ENCODE measurements at places on chromosomes 13 and 19. TPM values are rescaled to one million over a fixed set of nuclear protein-coding genes. Genes with fewer than 3 reads are reported as not detected.
A peak's percentile ranks its signal among the peaks of the same experiment; 100 is the strongest.

GRCh38 chr19:16066611-16067104, 9.6 kb upstream of the TPM4 start:
- peak; percentile 49 for DNase-seq
- H3K27ac ChIP-seq = peak overlapping the region; percentile 0
- peaks cover 37% of the 10 kb centered on the region for H3K4me1 ChIP-seq
- no peaks in the 10 kb centered on the region for H3K27me3 ChIP-seq
- no peak overlapping the region for H3K4me3 ChIP-seq

The RNASEH2A gene
- total RNA-seq = 29.6 TPM

- DNase-seq = no peak
- peaks cover 6% of the 10 kb centered on the region for H3K27me3 ChIP-seq
- no peaks in the 10 kb centered on the region for H3K4me1 ChIP-seq
- H3K4me3 ChIP-seq = no peak overlapping the region
- H3K36me3 ChIP-seq = no peaks in the 10 kb centered on the region
- H3K27ac ChIP-seq = no peak overlapping the region
Measured at GRCh38 chr13:25717666-25718197, 334.1 kb downstream of the SHISA2 start.

GRCh38 chr13:49444524-49445395, 686 bp downstream of the SETDB2 start:
- H3K4me1 ChIP-seq = peaks cover 64% of the 10 kb centered on the region
- peak overlapping the region; percentile 98 for H3K27ac ChIP-seq
- DNase-seq = peak; percentile 32
- peaks cover 2% of the 10 kb centered on the region for H3K36me3 ChIP-seq

- no peaks in the 10 kb centered on the region for H3K36me3 ChIP-seq
- H3K27ac ChIP-seq = peak overlapping the region; percentile 76
- H3K4me1 ChIP-seq = peaks cover 27% of the 10 kb centered on the region
- peak overlapping the region; percentile 87 for H3K4me3 ChIP-seq
- H3K27me3 ChIP-seq = no peaks in the 10 kb centered on the region
Measured at GRCh38 chr19:32404933-32405430, 588 bp upstream of the DPY19L3 start.

- no peak for DNase-seq
- H3K36me3 ChIP-seq = no peaks in the 10 kb centered on the region
- H3K27ac ChIP-seq = peak overlapping the region; percentile 20
- H3K4me1 ChIP-seq = peaks cover 74% of the 10 kb centered on the region
Measured at GRCh38 chr19:18484992-18485391, 36.9 kb downstream of the ELL start.

The ZNF579 gene
- 9.4 TPM for total RNA-seq

GRCh38 chr13:106464076-106464475, 71.4 kb downstream of the EFNB2 start:
- peaks cover 8% of the 10 kb centered on the region for H3K27me3 ChIP-seq
- H3K27ac ChIP-seq = no peak overlapping the region
- no peak overlapping the region for H3K4me3 ChIP-seq
- no peak for DNase-seq

The KLK14 gene
- total RNA-seq = 0.69 TPM

- DNase-seq = no peak
- H3K27me3 ChIP-seq = no peaks in the 10 kb centered on the region
- no peaks in the 10 kb centered on the region for H3K36me3 ChIP-seq
- no peak overlapping the region for H3K4me3 ChIP-seq
Measured at GRCh38 chr13:92054389-92054788, 656.0 kb downstream of the GPC5 start.

The MAST1 gene
- total RNA-seq = 6.0 TPM

DNA sequence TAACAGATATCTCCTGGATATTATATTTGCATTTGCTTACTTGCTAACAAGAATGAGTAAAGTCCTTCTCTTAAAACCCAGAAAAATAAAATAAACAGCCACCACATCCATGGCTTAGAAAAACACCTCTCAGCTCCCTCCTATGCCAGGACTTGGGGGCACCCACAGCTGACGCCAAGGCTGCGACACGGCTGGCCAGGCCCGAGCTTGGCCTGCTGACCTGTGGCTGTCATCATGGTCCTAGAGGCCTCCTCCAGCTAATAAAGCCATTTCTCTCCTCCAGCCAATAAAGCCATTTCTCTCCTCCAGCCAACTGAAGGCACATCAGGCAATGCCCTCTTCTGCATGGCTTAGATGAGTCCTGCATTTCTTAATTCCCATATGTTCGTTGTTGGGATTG, 20.9 kb downstream of the C19orf12 start:
- peaks cover 15% of the 10 kb centered on the region for H3K36me3 ChIP-seq
- no peak overlapping the region for H3K27ac ChIP-seq
- H3K27me3 ChIP-seq = no peaks in the 10 kb centered on the region
- DNase-seq = no peak
- no peak overlapping the region for H3K4me3 ChIP-seq

The PLPP2 gene
- 2.7 TPM for total RNA-seq

- H3K27ac ChIP-seq = peak overlapping the region; percentile 95
- peak; percentile 83 for DNase-seq
- peaks cover 9% of the 10 kb centered on the region for H3K36me3 ChIP-seq
- no peaks in the 10 kb centered on the region for H3K27me3 ChIP-seq
- H3K4me3 ChIP-seq = peak overlapping the region; percentile 93
- H3K4me1 ChIP-seq = peaks cover 54% of the 10 kb centered on the region
Measured at GRCh38 chr19:49475995-49476880, 2.2 kb downstream of the FLT3LG start.

DNA sequence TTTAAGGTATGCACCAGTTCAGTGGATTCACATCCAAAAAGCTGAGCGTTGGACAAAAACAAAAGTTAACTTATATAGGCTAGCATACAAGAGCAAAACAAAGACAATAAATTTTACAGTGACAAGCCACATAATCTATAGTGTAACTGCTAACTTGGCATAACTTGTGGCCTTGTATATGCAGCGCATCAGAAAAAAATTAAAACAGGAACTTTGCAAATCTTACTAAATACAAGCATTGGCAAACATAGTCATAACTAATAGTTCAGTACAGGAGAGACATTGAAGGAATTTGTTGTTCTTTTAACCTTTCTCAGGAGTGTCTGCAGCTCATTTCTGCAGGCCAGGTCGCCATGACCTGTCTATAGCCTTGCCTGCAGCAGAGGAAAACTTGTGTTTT, 54.6 kb downstream of the OR10H4 start:
- H3K27ac ChIP-seq = no peak overlapping the region
- H3K4me1 ChIP-seq = peaks cover 31% of the 10 kb centered on the region
- H3K4me3 ChIP-seq = no peak overlapping the region
- no peaks in the 10 kb centered on the region for H3K27me3 ChIP-seq
- no peak for DNase-seq
- no peaks in the 10 kb centered on the region for H3K36me3 ChIP-seq

The CBY2 gene
- 0.32 TPM for total RNA-seq

DNA sequence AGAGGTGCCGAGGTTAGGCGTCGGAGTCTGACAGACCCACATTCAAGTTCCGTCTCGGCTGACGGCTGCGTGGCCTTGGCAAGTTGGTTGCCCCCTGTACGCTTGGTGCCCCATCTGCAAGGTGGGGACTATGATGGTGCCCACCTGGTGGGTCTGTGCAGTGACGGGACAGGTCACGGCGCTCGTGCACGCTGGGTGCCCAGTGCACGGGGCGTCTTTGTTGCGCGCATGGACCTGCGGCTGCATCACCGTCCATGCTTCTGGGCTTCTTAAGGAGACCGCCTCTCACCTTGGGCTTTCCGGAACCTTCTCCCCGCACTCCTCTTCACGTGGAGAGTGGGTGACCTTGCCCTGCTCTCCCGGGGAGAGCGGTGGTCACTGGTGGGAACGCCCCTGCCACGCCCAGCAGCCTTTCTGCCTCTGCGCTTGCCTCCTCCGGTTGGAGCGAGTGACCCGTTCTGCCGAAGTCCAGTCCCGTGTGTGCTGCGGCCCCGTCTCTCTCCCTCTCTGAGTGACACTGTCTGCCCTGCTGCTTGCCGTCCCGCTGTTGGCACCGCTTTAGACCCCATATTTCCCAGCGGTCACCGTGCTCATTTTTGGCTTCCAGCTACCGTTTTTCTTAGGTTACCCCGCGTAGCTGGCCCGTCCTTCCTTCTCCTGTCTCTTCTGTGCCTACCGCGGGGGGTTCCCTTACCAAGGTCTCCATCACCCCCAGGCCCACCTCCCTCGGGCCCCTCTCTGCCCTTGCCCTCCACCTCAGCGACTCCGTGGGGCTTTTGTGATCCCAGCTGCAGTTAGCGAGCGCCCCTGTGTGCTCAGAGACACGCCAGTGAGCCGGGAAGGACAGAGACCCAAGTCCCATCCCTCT, 6.4 kb downstream of the ATP11A start:
- H3K27me3 ChIP-seq = no peaks in the 10 kb centered on the region
- H3K4me1 ChIP-seq = peaks cover 43% of the 10 kb centered on the region
- no peak overlapping the region for H3K4me3 ChIP-seq
- no peak for DNase-seq

- no peak overlapping the region for H3K27ac ChIP-seq
- DNase-seq = peak; percentile 65
- H3K27me3 ChIP-seq = no peaks in the 10 kb centered on the region
- H3K36me3 ChIP-seq = peaks cover 5% of the 10 kb centered on the region
- no peak overlapping the region for H3K4me3 ChIP-seq
- H3K4me1 ChIP-seq = peaks cover 13% of the 10 kb centered on the region
Measured at GRCh38 chr13:50801087-50801931, 42.2 kb downstream of the DLEU7 start.

The ZNF66 gene
- 5.6 TPM for total RNA-seq

GRCh38 chr13:72120632-72121031, 253.6 kb upstream of the DACH1 start:
- no peaks in the 10 kb centered on the region for H3K27me3 ChIP-seq
- H3K4me1 ChIP-seq = no peaks in the 10 kb centered on the region
- H3K4me3 ChIP-seq = no peak overlapping the region
- no peak for DNase-seq
- no peak overlapping the region for H3K27ac ChIP-seq

The SERPINE3 gene
- total RNA-seq = not detected

- H3K27me3 ChIP-seq = peaks cover 13% of the 10 kb centered on the region
- H3K27ac ChIP-seq = no peak overlapping the region
- no peaks in the 10 kb centered on the region for H3K4me1 ChIP-seq
Measured at GRCh38 chr13:34926508-34926907, 15.6 kb upstream of the NBEA start.
